CD4-positive, alpha-beta T cell treated with Interleukin-2 at 100 ng/mL for 4 hours (primary cell): ENCODE measurements at places on chromosomes 1 and 21.

- DNase-seq: no peak
Measured at GRCh38 chr1:182833271-182833670, 5.9 kb upstream of the DHX9 start.

GRCh38 chr1:15691434-15692032 is 7.4 kb downstream of the PLEKHM2 start:
- DNase-seq: no peak

DNA sequence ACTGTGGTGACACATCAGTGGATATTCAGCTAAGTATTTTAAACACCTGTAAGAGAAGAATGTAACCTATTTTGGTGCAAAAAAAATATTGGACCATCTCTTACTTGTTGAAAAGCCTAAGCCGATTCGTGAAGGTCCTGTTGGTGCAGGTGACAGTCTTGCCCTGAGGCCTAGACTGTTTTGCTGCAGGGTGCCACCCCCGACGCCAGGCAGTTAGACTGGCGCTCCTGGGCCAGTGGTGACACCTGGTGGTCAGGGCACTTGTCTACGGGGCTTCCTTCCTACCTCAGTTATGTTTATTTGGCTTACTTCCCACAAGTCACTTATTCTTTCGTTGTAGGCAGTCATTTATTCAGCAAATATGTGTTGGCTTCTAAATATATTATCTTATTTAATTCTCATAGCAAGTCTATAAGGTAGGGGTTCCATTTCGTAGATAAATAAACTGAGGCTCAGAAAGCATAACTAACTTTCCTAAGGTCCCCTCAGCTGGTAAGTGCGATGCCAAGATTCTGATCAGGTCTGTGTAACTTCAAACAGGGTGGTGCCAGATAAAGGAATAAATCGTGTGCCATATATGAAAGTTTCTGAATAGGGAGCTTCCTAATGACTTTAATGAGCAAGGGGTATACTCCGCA is 1.9 kb downstream of the EEIG2 start:
- DNase-seq: peak; percentile 86

- no peak for DNase-seq
Measured at GRCh38 chr1:85894651-85895050, 186.4 kb upstream of the ZNHIT6 start.

DNA sequence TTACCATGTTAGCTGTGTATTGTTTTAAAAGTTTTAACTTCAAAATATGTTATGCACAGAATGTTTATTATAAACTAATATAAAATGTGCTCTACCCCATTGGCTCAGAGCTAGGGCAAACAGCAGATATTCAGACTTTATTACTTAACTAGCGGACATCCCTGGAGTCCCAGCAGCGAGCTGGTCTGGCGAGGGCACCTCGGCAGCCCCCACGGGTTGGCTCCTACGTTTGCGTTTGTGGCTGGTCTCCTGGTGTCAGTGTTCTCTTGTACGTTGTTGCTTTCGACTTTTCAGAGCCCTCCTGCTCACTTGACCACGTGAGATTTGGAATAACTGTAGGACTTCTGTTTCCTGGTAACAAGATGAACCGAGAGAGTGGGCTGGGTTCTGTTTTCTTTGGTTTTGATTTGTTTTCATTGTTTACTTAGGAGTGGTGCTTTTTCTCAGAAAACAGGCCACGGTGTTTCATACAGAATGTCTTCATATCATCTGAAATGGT is 44.5 kb downstream of the CBS start:
- no peak for DNase-seq

GRCh38 chr1:30444401-30444800 is 279.0 kb downstream of the MATN1 start:
- DNase-seq: no peak

DNA sequence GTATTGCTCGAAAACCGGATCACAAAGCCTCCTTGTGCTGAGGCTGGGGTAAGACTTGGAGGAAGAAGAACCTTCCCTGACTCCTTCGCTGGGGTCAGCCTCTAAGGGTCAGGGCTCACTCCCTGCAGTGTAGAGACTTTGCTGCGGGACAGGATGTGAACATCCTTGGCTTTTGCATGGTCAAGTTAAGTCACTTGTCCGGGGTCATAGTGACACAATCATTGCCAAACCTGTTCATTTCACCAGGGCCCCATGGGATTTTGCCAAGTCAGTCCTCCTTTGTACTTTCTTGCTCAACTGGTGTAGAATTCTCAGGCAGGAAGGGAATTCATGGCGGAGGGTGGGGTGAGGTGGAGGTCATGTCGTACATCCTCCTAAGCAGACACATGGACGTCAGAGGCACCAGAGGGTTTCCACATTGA is 24.7 kb upstream of the IL10 start:
- no peak for DNase-seq

GRCh38 chr21:40254540-40255465 is 387.6 kb downstream of the PCP4 start:
- DNase-seq: no peak

DNA sequence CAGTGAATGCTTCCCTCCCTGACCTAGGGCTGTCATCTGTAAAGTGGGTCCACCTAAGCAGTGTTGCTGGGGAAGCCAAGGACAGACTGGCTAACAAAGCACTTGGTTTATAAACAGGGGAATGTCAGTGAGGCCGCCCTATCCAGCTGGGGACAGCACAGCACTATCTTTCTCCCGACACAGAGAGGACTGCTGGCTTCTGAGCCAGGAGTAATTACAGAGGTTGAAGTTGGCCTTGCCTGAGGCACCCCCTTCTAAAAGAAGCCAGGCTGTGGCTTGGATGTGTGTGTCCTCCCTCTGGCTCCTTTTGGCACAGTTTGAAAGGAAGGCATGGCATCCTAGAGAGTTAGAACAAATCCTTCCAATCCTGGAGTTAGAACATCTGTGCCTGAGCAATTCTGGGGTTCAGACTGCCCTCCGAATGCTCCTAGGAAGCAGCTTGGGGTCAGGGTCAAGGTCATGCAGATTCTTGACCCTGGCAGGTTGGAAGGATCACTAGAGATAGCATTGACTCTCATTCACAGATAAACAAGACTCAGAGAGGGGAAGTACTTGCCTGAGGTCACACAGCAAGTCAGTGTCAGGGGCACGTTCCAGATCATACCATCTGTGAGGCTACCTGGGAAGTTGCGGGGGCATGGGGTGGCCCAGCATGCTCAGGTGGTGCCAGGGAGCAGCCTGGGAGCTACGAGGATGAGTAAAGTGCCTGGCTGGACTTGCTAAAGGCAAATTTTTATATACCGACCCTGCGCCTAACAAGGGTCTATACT is 1.3 kb upstream of the LDLRAP1 start:
- no peak for DNase-seq

- DNase-seq: no peak
Measured at GRCh38 chr1:193626695-193627094, 440.3 kb upstream of the B3GALT2 start.

GRCh38 chr1:107807855-107808254 is 157.1 kb downstream of the VAV3 start:
- no peak for DNase-seq

DNA sequence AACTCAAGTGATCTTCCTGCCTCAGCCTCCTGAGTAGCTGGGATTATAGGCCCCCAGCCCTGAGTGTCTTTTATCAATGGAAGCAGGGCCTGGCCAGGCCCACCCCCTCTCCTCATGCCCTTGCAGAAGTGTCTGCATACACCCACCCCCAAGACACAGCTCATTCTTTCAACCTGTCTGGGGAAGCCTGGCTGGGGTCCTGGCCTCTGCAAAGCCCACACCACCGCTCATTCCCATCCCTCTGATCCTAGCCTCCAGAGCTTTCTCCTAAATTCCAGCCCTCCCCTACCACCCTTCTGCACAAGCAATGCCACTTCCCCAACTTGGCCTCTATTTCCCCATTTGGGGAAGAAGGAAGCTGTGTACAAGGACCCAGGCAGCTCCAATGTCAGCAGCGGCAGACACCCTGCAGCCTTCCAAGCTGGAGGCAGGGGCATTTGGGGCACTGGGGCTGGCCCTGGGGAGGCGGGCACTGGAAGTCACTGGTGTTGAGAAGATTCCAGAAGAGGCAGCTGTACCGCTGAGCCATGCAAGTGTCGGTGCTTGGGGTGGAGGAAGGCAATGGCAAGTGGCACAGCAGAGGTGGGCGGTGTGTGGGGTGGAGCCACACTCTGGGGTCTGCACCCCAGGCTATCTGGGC is 33.7 kb upstream of the ARF1 start:
- DNase-seq: no peak

GRCh38 chr1:9435854-9436640 is 103.2 kb upstream of the SLC25A33 start:
- DNase-seq: no peak

GRCh38 chr1:171256940-171257606 is 8.8 kb downstream of the FMO1 start:
- DNase-seq: no peak

DNA sequence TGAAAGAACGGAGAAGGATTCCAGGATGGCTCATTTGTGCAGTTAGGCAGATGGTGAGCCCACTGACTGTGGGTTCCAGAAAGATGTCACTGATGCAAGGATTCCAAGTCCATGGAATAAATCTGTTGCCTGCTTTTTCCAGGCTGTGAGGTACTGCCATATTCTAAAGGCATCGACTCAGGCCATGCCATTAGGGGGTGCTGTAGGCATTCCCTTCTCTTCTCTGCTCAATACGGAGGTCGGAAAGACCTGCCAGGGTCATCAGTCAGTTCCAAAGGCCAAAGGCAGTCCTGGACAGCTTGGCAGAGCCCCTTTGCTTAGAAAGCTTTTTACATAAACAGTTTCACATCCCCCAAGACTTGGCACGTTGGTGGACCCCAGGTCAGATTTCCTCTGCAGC is 31.7 kb upstream of the TMEM125 start:
- no peak for DNase-seq

DNA sequence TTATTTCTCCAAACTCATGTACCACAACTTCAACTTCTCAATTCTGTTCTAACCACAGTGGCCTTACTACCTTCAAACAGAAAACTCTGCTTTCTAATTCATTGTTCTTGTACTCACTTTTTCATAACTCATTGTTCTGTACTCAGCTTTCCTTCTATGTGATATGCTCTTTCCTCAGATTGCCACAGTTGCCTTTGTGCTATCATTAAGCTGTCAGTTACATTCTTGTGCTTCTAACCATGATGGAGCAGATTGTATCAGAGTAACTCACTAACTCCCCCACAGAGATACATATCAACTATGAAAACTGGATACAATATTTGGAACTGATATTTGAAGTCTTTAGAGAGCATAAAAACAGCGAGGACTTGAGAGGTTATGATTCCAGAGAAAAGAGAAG is 1213.7 kb downstream of the KCNT2 start:
- no peak for DNase-seq

DNA sequence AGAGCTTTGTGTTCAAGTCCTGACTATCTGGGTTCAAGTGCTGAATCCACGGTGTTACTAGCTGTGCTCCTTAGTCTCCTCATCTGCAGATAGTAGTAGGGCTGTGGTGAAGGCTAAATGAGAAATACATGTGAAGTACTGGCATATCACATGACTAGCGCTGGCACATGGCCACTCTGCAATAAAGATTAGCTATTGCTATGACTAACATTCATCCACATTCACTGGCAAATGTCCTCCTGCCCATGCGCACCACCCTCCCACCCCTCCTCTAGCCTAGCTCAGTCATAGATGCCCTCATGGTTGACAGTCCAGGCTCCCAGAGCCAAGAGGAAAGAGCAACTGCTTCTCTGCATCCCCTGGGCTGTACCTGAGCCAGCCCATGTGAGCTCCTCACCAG is 8.5 kb upstream of the COL8A2 start:
- DNase-seq: no peak

GRCh38 chr1:155145491-155145890 is 5.2 kb upstream of the DPM3 start:
- no peak for DNase-seq
